Stimulated activated CD8-positive, alpha-beta memory T cell treated with anti-CD3 and anti-CD28 coated beads, Interleukin-15, amount 100 ng/mL, for 1 hour (primary cell): ENCODE measurements at places on chromosomes 6 and 20.

DNA sequence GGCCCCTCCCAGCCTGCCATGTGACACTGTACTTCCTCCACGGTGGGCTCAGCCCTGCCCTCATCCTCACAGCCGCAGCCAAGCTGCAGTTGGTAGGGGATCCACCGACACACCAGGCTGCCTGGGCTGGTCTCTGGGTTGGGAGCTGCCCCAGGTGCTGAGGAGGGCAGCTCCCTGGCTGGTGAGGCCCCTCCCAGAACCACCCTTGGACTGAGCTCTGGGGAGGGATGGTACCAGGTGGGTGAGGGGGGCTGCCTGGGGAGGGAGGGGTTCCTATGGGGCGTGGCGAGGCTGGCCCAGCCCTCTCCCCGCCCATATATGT lies 185 bp upstream of the TNFRSF6B start:
- DNase-seq: no peak

DNA sequence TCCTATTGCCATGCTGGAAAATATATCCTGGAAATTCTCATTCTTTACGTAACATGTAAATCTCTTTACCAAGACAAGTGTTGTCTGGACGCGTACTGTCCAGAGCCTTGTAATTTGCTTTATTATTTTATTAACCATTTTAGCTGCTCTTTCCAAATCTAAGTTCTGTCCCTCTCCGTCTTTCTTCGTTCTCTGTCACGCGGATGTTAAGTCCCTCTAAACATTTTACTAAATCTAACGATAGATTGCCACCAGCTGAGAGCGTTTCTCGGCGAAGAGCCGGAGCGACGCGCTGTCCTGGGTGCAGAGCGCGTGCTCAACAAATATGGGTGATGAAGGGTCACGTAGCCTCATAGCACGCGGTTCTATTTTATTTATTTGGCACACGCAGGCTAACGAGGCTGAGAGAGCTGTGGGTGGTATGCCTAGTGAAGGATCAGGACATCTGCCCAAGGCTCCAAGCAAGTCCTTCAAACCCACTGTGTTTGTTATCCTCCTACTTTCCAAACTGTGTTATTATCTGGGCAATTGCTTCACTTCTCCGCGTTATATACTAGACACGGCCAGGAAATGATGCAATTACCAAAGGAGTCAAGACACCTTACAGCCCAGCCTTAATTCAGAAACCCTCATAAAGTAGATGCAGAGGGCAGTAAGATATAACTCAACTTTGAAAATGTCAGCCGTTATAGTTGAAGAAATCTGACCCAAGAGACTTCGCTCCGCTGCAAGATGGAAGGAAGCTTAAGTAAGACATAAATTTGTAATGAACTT lies 10.0 kb upstream of the NCOA7 start:
- peak; percentile 26 for DNase-seq

DNA sequence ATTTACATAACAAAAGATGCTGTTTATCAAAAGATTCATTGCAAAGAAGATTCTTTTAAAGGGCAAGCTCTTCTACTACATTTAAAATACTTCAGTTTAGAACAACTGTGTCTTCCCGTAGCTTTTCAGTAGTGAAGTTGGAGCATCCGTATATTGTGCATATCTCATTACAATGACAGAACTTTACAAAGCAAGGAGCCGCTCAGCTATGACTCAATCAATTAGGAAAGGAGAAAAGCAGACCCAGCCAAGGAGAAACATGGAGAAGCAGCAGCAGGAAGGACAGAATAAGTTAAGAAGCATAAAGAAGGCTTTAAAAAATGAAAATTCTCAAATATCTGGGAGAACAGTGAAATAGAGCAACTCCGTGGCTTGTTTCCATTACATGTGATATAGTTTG lies 132.6 kb upstream of the SMLR1 start:
- DNase-seq: no peak

DNA sequence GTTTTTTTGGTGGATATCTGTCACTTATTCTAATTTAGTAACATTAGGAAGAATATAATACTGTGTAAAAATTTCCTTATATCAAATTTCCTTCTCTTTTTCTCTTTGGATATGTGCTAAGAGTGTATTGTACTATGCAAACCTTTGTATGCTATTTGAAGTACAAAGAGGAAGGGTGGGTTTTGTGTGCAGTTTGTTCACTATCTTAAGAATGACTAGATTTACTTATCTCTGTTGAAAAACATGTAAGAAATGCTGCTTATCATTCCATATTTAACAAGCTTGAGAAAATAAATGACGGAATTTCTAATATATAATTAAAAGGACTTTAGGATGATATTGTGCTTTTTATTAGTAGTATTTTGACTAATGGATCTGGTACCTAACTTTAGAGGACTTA lies 13.1 kb downstream of the CD2AP start:
- no peak for DNase-seq

DNA sequence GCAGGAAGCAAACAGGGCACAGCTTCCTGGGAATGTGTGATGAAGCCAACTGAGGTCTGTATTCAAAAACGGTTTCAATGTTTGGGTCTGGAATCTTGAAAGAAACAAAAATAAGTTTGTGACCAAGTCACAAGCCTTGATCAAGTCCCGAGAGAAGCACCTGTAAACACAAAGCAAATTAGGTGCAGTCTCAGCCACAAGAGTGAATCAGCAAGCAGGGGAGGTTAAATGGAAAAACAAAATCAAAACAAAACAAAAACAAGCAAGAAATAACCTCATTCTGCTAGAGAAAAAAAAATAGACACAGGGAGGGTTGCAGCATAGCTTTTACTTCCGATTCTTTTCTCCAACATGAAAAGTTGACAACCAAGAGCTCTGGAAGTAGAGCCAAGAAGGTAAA lies 201.7 kb downstream of the CLIC5 start:
- DNase-seq: no peak

DNA sequence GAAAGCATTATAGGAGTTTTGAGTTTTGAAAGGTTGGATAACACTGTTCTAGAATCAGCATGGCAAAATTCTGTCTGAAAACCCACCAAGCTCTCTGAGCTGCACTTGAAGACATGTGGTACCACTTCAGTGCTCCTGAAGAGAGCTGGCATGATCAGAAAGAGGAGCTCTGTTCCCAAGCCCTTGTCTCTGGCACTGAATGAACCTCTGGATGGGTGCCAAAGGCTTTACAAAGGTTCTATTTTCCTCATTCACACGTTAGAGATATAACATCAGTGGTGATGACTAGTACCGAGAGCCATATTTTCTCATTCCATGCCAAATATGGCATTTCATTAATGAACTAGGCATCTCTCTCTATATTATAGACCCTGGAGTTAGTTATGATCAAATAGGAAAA lies 301.8 kb upstream of the ID4 start:
- DNase-seq: no peak
